ENCODE measurements at places on chromosomes 13 and 19.

DNA sequence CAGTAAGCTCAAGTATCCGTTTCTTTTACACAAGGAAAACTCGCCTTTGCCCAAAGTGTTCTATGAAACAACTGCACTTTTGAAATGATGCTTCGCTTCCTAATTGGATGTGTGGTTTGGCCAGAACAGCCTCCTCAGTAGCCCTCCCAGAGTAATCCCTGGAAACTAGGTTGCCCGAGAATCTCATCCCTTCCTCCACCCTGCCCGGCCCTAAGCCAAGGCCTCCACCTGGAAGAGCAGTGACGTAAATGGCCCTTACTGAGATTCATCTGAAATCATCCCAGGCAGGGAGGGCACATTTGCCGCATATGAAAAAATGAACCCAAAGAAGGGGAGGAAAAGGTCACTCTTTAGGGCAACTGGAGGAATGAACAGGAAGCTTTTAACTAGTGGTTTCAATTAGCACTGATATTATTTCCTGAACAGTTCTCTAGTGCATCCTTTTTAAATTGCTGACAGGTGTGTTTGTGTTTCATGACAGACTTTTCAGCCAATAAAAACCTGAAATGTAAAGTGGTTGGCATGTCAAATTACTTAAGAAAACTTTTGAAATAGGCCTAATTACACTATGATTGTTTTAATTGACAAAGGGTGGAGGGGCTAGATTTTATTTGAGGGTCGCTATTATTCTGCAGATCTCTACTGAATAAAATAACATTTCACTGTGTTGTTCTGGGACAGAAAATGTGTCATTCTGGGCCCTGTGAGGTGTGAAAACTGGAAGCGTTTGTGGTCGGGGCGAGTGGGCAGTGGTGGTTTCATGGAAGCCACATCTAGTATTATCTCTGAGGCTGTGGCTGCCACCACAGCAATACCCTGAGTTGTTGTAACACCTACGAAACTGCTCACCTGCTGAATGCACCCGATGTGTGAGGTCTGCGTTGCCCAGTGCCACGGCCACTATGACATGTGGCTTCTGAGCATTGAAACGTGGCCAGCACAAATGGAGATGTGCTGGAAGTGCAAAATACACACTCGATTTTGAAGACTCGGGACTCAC lies 112.1 kb downstream of the ZIC5 start:
- DNase-seq = no peak

GRCh38 chr13:33582121-33582520 lies 235.8 kb upstream of the RFC3 start:
- no peak for DNase-seq

GRCh38 chr19:51701468-51702100 lies 8.5 kb downstream of the SPACA6 start:
- DNase-seq = no peak

GRCh38 chr13:107665926-107666458 lies 549.3 kb downstream of the LIG4 start:
- no peak for DNase-seq

DNA sequence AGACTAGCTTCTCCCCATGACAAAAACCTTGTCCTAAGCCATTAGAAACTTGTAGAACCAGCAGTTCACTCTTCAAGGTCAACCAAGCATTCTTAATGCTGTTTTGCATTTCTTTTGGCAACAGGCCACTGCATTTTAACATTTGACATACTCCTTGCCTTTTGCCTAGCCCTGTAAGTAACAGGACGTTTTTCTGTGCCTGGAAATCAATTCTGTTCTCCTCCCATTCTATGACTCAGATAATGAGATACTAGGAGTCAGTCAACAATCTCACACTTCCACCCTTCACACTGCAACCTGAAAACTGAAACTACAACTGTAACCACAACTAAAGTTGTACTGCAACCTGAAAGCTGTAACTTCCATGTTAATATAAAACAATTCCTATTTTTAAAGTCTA lies 268.7 kb downstream of the MZT1 start:
- DNase-seq = no peak

DNA sequence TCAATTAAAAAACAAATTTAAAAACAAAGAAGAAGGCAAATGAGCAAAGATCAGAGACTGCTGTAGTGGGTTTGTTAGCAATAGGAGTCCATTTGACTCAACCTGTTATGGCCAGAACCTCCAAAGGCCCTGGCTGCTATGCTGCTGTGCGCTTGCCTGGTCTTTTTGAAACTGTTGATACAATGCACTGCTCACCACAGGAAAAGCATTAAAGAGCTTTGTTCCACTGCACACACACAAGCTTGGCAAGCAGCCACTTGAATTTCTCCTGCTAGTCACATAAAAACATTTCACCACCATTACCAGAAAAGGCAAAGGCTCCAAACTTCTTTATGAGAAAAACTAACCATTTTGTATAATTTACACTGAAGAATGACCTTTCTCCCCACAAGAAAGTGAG lies 132.2 kb downstream of the FREM2 start:
- peak; percentile 17 for DNase-seq
